Stimulated activated CD4-positive, alpha-beta T cell treated with anti-CD3 and anti-CD28 coated beads, TNF-alpha, amount 100 ng/mL, for 24 hours (primary cell): ENCODE measurements at places on chromosomes 7 and 10.

DNA sequence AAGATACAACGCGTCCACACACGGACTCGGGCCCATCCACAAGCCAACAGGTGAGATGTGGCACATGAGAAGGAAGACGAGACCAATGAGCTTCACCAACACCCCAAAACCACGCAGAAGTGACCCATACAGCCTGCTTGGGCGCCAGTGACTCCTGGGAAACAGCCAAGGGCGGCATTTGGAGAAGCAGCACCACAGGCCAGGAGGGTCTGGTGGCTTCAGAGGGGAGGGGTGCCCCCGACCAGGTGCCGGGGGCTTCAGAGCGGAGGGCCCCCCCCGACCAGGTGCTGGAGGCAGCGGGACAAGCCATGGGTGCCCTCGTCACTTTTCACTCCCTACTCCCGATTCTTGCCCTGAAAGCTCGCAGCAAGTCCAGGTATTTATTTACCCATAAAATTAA, 140.1 kb downstream of the DIP2C start:
- no peak for DNase-seq

- no peak for DNase-seq
Measured at GRCh38 chr7:140877249-140877524, 47.5 kb downstream of the BRAF start.

DNA sequence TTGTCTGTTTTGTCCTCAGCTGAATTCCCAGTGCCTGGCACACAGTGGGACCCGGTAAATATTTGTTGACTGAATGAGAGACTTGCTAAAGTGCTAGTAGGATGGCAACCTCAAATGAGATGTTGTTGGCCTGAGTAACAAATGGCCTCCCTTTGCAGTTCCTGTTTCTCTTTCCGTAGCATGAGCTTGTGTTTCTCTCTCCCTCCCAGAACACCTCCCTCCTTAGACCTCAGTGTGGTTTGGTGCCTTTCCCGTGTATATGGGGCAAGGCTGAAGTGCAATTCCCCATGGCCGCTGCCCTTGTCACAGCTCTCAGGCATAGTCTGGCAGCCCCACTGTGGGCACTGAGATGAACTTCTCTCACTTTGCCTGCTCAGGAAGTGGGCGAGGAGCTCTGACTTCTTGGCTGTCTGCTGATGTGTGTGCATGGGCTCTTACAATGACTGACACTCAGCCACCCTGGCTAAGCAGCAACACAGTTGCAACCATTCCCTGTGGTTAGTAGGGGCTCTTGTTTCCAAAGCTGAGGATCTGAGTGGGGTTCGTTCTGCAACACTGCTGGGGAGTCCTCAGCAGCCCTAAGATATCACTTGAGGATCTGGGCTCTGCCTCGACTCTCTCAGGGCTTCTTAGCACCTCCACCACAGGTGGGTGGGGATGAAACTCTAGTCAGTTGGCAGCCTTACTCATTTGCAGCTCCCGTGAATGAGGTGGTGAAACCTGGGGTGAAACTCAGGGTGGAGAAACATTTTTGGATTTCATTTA, 136.1 kb downstream of the ICA1 start:
- DNase-seq = peak; percentile 48

- no peak for DNase-seq
Measured at GRCh38 chr7:3149231-3149995, 105.7 kb upstream of the CARD11 start.

DNA sequence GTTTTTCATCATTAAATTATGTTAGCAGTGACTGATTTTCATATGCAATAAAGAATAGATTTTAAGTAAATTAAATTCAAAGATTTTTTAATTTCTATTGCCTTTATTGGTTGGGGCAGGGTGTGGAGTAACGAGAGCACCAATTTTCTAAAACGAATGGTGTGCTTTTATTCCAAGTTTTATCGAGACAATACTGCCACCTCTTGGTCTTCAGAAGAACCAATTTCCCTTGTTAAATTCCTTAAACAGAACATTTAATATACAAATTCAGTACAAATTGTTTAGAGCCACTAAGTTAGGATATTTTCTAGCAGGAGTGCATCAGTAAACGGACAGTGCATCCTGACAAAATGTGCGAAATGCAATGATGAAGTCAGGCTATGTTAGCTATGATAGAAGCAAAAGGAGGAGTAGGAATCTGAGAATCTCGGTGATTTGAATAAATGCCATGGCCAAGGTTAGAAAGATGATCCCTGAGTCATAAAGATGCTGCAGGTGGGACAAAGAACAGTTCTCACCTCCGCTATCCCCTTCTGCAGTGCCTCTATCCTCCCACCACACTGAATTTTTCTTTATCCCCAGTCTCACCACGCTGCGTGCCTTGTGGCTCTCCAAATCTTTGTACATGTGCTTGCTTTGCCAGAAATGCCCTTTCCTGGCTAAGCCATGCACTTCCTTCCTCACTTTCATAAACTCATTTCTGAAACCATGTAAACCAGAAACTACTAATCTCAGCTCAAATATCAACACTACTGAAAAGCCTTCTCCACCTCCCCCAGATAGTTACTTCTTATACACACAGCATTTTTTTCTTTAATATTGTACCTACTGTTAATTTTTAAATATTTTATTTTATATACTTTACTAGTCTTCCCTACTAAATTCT, 31.9 kb upstream of the AGBL3 start:
- DNase-seq = no peak

GRCh38 chr10:88527245-88527644, 55.9 kb downstream of the RNLS start:
- no peak for DNase-seq

- DNase-seq = no peak
Measured at GRCh38 chr10:94011296-94011695, 17.6 kb downstream of the PLCE1 start.

DNA sequence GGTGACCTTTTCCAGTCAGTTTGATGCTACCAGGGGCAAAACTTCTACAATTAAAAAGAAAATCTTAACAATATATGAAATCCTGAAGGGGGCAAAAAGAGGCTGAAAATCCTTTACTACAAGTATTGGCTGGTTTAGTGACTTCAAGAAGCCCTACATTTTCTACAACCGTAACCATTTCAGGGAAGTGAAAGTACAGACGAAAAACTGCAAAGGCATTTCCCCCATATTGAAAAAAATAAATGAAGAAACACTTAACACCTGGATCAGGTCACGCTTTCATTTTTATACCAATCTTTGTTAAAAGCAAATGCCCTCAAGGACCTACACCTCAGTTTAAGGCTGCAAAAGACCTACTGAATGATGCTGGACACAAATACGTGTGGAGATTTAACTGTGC, 38.6 kb downstream of the IL6 start:
- DNase-seq = no peak

DNA sequence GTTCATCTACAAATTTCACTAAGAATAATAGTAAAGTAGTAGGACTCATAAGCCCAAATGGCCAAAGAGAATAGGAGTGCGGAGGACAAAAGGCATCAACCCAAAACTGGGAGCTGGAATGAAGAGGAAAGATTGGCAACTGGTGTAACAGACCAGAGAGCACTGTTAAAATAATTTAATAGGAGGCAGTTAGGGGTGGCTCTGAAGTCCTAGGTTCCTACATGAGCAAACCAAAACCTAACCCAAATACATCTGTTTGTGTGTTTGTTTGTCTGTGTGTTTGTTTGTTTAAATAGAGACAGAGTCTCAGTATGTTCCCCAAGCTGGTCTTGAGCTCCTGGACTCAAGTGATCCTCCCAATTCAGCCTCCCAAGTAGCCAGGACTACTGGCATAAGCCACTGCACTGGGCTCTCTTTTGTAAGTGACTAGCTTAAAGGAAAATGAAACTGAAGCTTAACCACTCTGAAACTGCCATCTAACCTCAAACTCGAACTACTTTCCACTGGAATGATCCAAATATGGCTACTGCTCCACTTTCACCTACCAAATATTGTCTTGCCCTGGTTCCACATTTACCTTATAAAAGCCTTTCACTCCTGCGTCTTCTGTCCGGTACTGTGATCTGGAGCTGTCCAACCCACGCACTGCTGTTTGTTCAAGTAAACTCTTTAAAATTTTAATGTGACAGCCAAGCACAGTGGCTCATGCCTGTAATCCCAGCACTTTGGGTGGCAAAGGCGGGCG, 94.9 kb downstream of the AKR1D1 start:
- DNase-seq = no peak

DNA sequence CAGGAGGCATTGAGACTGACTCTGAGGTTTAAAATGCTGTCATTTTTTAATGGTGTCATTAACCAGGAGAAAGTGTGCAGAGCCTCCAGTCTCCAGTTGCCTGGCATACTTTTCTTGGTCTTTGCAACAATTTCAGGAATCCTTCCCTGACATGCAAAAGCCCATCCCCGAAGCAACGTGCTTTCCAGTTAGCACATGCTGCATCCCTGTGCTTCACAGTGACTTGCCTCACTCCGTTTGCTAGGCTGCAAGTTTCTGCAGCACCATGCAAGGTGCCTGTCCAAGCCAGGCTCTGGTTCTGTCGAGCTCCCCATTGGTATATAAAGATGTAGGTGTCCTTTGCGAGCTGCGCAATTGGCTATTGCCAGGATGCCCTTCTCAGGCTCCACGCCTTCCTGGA, 135.0 kb downstream of the GALNT17 start:
- DNase-seq = no peak

DNA sequence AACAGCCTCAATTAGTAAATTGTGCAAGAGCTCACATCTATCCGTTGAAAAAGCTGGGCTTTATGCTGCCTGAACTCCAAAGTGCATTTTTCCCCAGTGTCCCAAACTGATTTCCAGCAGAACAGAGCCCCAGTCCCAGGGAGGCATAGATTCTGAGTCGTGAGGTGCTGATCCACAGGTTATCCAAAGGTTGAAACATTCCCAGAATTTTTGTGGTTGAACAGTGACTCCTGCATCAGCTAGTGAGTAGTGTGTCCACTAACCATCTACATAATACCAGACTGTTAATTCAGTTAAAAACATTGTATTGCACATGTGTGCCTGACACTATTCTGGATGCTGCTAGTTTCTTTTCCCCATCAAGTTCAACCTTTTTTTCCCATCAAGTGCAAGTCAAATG, 761.5 kb downstream of the GATA3 start:
- no peak for DNase-seq

GRCh38 chr10:58512491-58513187, at the start of gene BICC1:
TSS of gene BICC1 (plus strand) at chr10:58512872. CDS start at chr10:58513144, 272 bp downstream.
- DNase-seq = no peak
